ENCODE measurements at places on chromosomes 2 and 18. TPM values are rescaled to one million over a fixed set of nuclear protein-coding genes. Genes with fewer than 3 reads are reported as not detected.

The HOXD10 gene
- 19.6 TPM for total RNA-seq

The ADRA2B gene
- total RNA-seq: 0.49 TPM

The SLC16A14 gene
- 9.8 TPM for total RNA-seq

The ZNF514 gene
- total RNA-seq: 14.0 TPM

The UGT1A10 gene
- total RNA-seq: not detected

The CUL3 gene
- 65.3 TPM for total RNA-seq

The GKN1 gene
- not detected for total RNA-seq

The HNMT gene
- total RNA-seq: 18.9 TPM

DNA sequence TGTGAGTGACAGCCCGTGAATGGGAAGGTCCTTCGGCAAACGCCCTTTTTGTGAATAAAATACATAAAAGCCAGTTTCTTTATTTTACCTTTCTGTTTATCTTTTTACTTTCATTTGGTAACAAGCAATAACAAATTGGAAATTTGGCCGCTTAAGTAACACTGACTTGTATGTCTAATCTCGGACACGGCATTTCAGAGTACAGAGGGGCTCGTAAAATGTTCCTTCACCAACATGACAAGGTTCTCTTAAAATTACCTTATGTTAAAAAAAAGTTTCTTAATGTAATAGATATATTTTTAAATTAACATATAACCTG lies 558 bp upstream of the NEMP2 start:
- no peak for DNase-seq

DNA sequence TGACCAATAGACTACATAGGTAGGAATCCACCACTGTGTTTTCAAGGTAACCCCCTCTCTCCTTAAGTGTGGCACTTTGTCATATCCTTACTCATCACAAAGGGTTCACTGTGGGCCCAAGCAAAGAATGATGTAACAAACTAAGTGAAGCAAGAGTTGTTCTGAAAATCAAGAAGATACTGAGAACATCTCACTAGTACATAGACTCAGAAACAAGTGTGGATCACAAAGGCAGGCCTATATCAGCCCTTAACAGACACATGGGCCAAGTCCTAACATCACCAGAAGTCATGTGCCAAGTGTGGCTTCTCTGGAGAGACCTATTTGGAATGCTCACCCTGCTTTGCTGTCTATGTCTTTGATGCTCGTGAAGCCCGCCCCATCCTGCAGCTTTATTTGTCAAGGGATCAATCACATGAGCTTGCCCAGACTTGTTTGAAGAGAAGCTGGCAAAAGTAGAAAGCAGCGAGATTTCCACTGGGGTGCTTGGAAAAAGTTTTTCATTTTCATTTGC lies 131.2 kb upstream of the TTC39C start:
- peak; percentile 93 for DNase-seq

- no peak for DNase-seq
These were observed 286.9 kb downstream of the TMX3 start for GRCh38 chr18:68427951-68428401.

DNA sequence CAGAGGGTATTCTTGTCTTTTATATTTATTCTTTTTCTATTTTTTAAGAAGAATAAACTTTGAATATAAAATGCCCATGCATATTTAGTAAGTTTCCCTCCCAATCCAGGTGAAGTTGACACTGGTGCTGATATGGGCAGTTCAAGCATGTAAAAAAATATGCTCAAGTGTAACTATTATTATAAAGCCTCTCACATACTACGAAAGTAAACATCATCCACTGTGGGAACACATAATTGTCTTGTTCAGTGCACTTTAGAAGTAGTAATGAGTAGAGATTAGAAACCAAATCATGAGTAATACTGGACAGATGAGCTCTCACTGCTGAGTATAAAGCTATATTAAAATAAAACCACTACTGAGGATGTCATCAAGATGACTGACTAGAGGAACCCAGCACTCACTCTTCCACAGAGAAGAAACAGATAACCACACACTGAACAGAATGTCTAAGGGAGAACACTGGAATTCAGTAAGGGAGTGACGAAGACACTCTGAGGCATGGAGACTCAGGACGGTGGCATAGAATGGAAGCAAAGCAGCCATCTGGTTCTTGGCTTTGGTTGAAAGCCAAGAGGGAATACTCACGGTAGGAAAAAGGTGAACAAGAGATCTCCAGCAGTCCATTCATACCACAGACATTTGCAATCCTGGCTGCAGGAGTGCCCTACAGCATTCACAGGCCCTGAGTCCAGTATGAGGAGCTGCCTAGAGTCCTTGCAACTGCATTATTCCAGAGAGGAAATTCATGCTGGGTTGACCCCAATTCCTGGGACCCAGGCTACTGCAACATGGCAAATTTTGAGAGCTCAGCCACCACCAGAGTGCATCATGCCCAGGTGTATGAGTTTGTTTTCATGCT lies 9.5 kb upstream of the FAM110C start:
- no peak for DNase-seq

GRCh38 chr2:240433973-240434727 lies 1.3 kb upstream of the GPC1 start:
- DNase-seq: no peak

DNA sequence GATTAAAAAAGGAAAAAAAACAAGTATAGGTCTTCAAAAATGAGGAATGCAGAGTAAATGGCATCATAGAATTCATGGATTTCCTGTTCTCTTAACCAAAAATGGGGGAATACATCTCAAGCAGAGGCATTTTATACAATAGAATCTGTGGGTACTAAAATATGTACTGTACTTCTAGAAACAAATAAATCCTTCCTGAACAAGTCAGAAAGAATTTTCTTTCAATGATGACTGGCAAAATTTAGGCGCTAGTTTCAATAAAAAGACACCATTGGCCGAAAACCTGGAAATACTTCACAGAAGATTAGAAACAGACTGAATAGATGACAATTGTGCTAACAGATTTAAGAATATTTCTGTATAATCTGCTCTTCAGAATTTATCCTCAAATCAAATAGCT lies 15.1 kb downstream of the TRAK2 start:
- no peak for DNase-seq

GRCh38 chr18:67200665-67201064 lies 315.9 kb downstream of the DSEL start:
- no peak for DNase-seq

DNA sequence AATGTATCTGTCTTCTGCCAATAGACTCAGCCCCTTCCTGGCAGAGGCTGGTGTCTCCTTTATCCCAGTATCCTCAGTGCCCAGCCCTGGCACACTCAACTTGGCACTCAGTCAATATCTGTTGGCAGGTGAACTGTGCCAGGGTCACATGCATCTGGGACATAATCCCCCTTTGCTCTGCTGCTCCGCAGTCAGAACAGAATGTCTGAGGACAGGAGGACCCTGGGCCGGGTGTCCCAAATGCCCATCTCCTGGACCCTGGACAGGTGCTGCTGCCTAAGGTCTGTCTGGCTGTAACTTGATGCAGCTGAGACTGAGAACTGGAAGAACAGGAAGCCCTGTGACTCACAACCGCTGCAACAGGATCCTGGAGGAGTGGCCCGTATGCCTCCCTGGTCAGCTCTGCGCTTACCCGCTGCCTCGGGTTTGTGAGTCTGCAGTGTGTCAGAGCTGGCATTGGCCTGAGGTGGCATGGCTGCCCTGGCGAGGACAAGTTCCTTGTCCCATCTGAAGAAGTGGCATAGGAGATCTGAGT lies 11.4 kb downstream of the HK2 start:
- peak; percentile 92 for DNase-seq

- no peak for DNase-seq
These were observed 286.5 kb upstream of the CDH7 start for GRCh38 chr18:65464361-65464760.

DNA sequence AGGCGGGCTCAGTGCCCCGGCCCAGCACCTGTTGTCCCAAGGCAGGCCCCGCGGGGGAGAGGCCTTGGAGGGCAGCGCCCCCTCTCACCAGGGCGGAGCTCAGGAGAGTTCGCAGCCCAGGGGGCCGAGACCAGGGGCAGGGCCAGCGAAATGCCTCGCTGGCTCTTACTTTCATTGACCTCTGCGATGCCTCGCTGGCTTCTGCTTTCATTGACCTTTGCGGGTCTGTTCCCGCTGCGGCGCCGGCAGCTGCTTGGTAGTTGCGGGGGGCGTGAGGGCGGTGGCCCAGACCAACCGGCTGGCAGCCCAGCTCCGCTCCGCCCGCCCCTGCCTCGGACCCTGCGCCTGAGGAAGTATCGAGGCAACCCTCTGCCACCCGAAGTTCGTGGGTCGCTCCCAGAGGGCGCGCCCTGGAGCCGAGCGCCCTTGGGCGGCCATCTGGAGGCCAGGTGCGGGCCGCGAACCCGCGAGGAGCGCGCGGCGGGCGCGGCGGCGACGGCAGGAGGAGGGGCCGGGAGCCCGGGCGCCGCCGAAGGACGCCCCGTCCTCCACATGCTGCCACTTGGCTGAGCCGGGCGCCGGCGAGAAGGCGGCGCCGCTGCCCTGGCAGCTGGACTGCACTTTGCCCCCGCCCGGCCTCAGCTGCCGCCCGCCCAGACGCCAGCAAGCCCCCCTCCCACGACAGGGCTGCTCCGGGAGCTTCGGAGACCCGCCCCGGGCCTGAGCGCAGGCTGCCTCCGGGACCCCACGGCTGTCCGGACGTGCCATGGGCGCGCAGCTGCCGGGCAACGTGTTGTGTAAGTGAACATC lies 118.0 kb upstream of the MSTN start:
- DNase-seq: no peak

DNA sequence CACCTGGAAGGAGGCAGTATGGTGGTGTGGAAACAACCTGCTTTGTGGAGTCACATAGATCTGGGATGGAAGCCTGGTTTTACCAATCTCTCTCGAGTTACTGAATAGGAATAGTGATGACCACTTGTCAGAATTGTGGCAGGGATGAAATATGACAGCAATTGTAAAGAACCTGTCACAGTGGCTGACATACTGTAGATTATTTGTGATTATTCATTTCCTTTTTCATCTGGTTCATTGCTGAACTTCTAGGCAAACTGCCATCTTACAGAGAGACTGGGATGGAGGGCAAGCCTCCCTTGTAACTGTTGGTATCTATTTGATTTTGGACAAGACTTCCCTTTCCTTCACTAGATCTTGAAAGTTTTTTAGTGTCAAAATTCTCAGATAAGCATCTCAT lies 42.0 kb downstream of the FMNL2 start:
- no peak for DNase-seq
